Activated gamma-delta T cell treated with Interleukin-2 at 50 U/mL for 16 hours (primary cell): ENCODE measurements at places on chromosomes 2 and 18.

- DNase-seq, result no peak
These were observed 93.0 kb downstream of the NRP2 start for GRCh38 chr2:205775097-205775877.

GRCh38 chr2:207871506-207871905 is 101.8 kb upstream of the FZD5 start:
- no peak for DNase-seq

DNA sequence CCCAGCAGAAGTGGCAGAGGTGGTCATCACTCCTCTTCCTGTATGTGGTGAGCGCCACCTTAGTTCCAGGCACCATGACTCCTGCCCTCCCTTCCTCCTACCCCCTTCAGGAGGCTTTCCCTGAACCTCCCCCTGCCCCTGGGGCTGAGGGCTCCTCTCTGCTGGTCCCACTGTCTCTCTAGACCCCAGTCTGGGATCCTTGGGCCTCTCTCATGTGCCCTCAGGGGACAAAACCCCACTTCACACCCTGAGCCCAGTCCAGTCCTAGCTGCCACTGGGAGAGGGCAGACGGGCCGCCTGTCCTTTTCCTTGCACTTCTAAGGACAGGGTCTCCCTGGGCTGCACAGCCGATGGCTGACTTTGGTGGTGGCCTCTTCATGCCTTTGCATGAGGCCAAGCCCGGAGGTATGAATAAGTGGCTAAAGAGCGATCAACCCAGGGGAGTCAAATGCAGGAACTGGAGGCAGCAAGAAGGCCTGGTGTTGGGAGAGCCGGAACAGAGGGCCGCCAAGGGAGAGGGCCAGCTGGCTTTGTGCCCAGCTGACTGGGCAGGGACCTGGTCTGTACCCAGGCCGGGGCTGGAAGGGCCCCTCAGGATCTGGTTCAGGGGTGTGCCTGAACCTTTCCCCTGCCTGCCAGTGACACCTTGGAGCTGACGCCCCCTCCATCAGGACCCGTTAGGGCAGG is 29.5 kb downstream of the GLI2 start:
- DNase-seq, result no peak

GRCh38 chr2:132837769-132838168 is 167.8 kb upstream of the LYPD1 start:
- DNase-seq, result no peak

- DNase-seq, result no peak
These were observed 4.4 kb downstream of the MBOAT2 start for GRCh38 chr2:8999102-8999446.

DNA sequence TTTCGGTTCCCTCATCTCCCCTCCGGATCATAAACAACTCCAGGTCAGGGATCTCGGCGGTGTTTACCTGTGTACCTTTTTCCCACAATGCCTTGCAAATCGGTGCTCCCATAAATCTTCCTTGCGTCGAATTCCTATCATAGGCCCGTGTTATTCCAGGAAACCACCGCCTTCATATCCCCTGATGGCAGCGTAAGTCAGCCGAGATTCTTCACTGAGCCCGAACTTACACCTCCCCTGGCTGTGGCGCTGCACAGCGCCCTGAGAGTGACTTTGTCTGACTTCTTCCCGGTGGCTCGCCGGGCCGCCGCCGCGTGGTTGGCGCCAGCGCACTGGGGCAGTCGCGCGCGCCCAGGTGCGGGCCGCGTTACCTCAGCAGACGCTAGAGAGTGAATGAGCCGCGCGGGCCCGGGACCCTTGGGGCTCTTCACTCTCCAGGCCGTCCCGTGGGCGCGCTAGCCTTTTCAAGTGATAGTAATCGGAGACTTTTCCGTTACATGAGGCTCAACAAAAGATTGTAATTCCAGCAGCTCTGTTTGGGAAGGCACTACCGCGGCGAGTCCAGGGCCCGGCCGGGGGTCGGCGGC is 101.6 kb downstream of the SPTBN1 start:
- peak; percentile 67 for DNase-seq
